HCT116 (cell line): ENCODE measurements at places on chromosomes 7 and 10. TPM values are rescaled to one million over a fixed set of nuclear protein-coding genes. Genes with fewer than 3 reads are reported as not detected.

The GNB2 gene
- 246 TPM for total RNA-seq

The ARF5 gene
- total RNA-seq: 204 TPM

The OPN4 gene
- total RNA-seq: not detected

The SKIDA1 gene
- total RNA-seq: 0.34 TPM
